ENCODE measurements at places on chromosomes 2 and 18.

- no peak for DNase-seq
These were observed 147.9 kb upstream of the LTBP1 start for GRCh38 chr2:32798829-32799228.

DNA sequence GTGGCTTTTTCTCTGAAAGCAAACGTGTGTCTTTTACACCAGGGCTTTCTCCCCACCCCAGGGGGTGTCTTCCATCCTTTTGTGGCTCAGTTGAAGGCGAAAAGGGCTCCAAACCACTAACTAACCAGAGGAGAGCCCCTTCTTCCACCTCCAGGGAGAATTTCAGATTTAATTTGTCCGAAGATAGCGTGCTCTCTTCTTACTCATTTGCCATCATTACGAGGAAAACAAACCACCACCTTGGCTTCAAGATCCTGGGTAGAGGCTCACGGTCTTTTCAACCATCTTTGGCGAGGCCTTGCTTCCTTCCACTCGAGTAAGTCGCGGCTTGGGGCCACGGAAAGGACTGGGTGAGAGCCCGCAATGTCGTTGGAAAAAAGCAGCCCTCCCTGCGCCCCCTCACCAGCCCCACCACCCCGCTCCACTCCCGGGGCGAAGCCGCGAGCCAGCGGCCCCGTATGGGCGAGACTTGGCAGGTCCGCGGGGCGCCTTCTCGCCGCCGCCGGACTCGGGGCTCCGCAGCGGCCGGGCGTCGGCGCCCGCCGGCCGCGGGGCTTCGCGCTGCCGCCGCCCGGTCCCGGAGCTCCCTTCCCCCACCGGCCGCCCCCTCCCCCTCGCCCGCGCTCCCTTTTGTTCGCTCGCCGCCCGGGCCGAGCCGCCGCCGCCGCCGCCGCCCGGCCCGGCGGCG is 1.7 kb upstream of the ZNF532 start:
- peak; percentile 9 for DNase-seq

- DNase-seq, result no peak
These were observed 30.0 kb upstream of the ITGAV start for GRCh38 chr2:186559848-186560247.

DNA sequence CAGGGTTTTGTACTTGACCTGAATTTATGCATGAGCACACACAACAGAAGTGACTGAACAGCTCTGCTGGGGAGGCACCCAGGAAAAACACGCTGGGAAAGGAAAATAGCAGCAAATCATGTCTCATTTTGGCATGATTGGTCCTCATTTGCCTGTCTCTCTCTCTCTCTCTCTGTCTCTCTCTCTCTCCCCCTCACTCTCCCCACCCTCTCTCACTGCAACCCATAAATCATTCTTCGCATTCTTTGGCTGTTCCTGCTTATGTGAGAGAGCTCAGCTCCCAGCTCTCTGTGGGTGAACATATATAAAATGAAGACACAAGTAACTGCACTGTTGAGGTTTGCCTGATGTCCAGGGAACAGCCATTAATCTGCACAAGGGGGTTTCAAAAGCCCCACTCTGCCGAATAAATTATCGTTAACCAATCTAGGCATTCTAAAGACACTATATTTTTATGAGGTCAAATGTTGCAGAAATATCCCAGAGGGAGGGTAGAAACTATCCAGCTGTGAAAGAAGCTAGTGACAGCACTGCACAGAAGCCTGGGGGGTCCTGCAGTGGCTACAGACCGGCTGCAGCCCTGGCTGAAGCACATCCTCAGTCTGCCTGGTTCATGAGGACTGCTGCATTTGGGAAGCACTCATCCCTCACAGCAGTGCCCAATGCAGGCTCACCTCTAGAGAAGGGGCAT is 260.3 kb downstream of the AFF3 start:
- no peak for DNase-seq

DNA sequence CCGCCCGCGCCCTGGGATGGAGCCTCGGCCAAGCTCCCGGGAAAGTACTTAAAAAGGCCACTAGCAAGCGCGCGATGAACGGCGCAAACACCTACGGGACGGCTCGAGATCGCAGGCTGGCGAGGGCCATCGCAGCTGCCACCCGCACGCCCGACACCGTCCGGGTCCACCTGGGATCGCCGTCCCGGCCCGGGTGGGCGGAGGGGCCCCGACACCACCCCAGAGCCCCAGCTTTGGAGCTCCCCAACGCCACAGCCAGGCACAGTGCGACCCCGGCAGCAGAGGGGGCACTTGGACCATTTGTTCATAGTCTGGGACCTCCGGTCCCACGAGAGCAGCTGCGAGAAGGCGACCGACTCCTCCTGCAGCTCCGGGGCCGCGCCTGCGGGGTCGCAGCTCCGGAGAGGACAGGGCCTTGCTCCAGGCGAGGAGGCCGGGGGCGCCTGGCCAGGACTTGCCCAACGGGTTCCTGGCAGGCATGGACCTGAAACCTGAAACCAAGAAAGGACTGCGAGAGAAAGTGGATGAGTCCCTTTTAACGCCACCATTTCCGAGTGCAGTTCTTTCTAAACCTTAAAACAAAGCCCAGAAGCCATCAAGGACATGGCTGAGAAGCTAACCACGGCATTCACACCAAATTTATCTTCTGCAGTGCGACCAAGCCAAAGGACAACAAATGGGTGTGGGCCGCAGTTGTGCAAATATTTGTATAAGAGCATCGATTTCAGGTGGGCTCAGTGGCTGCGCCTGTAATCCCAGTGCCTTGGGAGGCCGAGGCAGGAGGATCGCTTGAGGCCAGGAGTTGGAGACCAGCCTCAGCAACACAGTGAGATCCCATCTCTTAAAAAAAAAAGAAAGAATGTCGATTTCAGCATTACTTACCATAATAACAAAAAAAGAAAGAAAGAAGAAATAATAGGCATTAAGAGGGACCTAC is 54.0 kb upstream of the IMP4 start:
- no peak for DNase-seq

DNA sequence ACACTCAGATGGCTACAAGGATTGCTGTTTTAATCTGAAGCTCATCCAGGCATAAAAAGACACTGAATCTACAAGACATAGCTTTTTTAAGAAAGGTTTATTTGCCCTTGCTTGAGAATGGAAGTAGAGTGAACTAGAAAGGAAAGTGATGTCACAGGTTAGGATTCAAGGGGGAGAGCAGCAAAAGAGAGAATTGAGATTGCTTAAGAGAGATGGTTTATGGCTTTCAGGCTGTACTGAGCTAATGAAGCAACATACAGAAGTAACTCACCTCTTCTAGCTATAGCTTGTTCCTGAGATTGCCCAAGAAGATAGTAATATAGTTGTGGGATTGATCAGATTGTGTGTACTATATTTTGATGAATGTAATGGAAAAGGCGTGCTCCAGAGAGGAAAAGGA is 26.1 kb upstream of the ACVR2A start:
- DNase-seq, result no peak

DNA sequence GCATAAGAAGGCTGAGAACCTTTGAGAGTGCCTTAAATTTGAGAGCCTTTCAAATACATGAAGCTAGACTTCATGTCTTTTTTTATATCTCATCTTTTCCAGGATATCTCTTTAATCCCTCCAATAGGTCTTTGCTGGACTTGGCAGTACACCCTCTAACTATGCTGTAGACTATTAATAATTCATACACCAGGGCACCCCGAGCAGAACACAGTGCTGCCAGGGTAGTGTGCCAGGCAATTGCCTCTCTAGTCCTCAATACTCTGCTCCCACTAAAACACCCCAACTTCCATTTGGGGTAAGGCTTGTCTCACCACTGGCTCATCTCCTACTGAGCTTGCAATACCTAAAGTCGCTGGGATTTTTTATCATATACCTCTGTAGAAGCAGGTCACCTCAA is 80.8 kb downstream of the VIT start:
- DNase-seq, result no peak

- no peak for DNase-seq
These were observed 40.6 kb upstream of the LAMA1 start for GRCh38 chr18:7158216-7158615.

GRCh38 chr18:76259096-76259495 is 235.9 kb downstream of the ZNF516 start:
- no peak for DNase-seq

- no peak for DNase-seq
These were observed 7.3 kb downstream of the CEP192 start for GRCh38 chr18:12998332-12999060.

DNA sequence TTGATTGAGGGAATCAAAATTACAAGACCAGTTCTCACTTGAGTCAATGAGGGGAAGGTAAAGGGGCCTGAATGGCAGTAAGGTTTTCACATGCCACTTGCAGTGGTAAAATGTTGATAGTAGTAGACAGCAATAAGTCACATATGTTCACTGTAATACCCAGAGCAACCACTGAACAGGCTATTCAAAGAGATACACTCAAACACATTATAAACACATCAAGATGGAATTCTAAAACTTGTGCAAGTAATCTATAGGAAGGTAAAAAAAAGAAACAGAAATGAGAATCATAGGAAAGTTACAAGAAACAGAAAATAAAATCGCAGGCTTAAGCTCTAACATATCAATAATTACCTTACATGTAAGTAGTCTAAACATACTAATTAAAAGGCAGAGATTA is 86.6 kb upstream of the AFF3 start:
- no peak for DNase-seq

DNA sequence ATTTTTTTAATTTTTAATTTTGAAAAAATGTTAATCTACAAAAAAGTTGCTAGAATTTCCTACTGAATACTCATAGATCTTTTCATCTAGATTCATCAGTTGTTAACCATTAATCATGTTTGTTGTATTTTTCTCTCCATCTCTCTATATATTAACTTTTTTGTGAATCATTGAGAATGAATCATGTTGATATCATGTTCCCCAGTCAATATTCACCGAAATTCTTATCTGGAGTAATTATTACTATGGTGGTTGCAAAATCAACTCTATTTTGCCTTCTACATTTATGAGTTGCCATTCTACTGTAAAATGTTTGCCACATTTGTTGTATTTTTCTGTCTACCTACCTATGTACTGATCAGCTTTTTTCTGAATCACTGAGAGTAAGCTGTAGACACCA is 154.0 kb downstream of the SPP2 start:
- DNase-seq, result no peak

DNA sequence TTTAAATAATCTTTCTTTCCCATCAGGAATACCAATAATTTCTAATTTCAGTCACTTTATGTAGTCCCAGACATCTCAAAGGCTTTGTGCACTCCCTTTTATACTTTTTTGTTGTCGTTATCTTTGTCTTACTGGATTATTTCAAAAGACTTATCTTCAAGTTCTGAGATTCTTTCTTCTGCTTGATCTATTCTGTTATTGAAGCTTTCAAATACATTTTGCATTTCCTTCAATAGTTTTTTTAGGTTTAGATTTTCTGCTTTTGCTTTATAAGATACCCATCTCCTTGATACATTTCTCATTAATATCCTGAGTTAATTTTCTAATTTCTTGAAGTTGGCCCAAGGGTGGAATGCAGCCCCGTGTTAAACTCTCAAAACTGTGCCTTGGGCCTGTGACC is 432.4 kb downstream of the RIT2 start:
- no peak for DNase-seq

GRCh38 chr2:109554758-109555157 is 59.0 kb downstream of the SEPTIN10 start:
- peak; percentile 51 for DNase-seq

DNA sequence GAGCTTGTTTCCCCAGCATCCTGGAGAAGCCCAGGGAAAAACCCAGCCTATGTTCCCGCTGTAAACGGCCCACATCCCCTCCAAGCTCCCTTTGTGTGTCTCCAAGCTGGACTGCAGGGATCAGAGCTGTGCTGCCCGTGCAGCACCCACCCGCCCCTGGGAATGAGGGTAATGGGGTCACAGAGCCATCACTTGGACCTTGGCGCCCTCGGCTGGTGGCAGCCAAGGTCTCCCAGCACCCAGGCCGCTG is 670 bp upstream of the INPP5D start:
- no peak for DNase-seq

GRCh38 chr2:19851116-19851695 is 50.6 kb downstream of the TTC32 start:
- no peak for DNase-seq

GRCh38 chr2:180720829-180721228 is 259.6 kb upstream of the UBE2E3 start:
- DNase-seq, result no peak

- DNase-seq, result peak; percentile 11
These were observed 958.7 kb downstream of the BCL11A start for GRCh38 chr2:59594671-59595222.

GRCh38 chr2:128803222-128803621 is 484.6 kb upstream of the HS6ST1 start:
- no peak for DNase-seq

- no peak for DNase-seq
These were observed 112.1 kb upstream of the PIK3C3 start for GRCh38 chr18:41842886-41843285.

GRCh38 chr2:20627712-20628380 is 23.1 kb downstream of the HS1BP3 start:
- DNase-seq, result no peak

- DNase-seq, result peak; percentile 10
These were observed 670.7 kb downstream of the ERBB4 start for GRCh38 chr2:211867845-211868451.

Measured in hematopoietic multipotent progenitor cell treated with erythropoietin and hydrocortisone succinate and interleukin-3 and kit ligand, for 6 days (in vitro differentiated cells).